ENCODE measurements at places on chromosomes 5 and 9.

- DNase-seq, result no peak
These were observed 76.0 kb downstream of the ACTL7B start for GRCh38 chr9:108779551-108780325.

DNA sequence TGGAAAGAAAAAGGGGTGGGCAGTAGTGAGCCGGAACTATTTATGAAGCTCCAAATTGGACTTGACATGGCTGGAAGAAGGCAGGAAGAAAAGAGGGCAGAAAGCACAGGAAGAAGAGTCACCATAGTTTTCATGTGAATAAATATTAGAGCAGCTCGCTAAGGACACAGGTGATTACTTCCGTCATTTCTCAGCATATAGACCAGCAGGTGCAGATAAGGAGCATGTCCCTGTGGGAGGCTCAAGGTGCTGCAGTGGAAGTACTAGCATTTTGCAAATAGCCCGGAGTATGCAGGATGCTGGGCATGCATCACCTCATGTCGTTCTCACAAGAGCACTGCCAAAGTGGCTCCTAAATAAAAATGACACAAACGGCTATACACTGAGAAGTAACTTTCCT is 71.3 kb upstream of the HTR4 start:
- DNase-seq, result no peak

GRCh38 chr9:35341021-35341420 is 148.9 kb upstream of the RUSC2 start:
- DNase-seq, result no peak

DNA sequence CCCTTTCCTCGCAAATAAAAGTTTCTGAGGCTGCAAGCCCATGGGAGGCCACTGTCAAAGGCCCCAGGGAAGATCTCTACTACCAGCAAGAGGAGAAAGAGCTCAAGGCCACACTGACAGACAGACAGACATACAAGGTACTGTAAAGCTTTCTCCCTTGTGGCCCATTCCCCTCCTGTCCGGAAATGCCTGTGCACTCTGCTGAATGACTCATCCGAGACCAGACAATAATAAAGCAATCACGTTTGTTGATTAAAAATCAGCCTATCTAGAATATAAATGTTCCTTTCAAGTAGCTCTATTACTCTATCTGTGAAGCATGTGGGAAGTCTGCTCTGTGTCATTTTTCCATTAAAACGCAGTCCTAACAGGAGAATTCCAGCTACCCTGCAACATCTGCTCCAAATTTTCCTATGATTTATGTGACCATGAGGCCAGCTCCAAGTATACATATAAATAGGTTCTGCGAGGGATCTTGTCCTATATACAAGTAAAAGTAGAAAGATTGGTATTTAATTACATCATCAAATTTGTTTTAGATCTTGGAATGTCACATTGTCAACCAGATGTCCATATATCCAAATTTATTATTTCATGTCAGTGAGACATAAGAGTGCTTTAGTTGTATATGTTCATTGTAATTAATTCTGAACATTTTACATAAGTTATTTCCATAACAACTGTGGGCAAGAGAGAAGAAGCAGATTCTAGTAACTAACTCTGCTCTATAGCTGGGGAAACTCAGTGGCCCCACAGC is 34.7 kb upstream of the TGFBI start:
- DNase-seq, result no peak

DNA sequence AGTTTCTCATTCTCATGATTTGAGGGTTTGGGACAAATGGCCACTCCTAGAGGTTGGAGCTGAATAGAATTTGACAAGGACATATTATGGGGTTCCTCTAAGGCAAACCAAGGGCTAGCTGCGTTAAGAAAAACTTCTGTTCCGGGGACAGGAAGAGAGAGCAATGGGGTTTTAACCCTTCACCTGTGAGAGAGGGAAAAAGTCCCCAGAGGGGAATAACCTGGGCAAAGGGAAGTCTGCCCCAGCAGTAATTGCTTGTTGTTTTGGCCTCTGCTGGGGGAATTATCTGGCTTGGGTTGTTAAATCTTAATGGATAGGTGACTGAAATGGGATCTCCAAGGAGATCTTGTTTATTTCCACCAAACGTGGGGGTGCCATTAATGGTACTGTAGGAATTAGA is 110.1 kb upstream of the MOCS2 start:
- no peak for DNase-seq

All from prostate gland (tissue), 2 donors.